GOT3 (cell line): ENCODE measurements at places on chromosomes 6 and 20.

DNA sequence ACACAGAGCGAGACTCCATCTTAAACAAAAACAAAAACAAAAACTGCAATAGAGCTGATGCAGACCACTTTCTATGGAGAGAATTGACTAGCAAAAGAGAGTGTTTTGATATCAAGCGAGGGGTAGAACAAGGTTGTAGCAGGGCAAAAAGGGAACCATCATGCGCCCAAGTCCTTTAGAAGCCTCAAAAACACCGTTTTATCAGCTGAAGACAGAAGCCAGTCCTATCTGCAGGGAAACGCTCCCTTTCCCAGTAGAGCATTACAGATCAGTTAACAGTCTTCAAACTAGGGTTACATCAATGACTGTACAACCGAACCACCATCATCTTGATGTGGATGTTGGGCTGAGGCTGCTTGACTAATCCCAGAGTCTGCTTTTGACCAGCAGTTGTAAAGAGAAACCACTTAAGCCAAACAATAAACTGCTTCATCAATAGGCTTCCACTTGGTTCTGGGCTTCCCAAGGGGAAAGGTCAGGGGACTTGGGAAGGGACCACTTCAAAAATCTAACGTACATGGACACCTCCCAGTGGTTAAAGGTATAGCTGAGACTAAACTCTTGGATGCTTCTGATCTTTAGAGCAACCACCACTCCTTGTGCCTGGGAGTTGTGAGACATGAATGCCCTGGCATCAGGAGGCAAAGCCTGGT lies 59.6 kb upstream of the SPDEF start:
- no peak for DNase-seq

GRCh38 chr20:60250251-60250650 lies 292.0 kb downstream of the CDH26 start:
- DNase-seq: no peak

- no peak for DNase-seq
Observed at GRCh38 chr6:91094806-91095475, 508.1 kb upstream of the MAP3K7 start.

- DNase-seq: no peak
Observed at GRCh38 chr20:6611911-6612605, 155.4 kb upstream of the BMP2 start.

DNA sequence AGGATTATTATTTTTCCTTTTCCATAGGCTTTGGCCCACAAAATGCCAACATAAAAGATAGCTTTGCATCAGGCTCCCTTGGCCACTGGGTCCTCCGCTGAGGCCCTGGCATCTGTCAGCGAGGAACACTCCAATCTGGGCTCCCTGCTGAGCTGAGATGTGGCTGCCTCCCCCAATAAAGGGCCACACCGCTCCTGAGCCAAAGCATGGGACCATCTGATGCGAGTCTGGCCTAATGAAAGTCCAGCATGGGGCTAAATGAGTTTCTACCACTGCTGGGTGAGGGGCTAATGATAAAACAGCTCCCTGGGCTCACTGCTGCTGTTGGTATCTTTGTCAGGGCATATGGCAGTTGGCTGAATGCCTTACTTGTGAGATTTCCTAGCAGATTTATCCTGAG lies 817.5 kb upstream of the SLC35B3 start:
- no peak for DNase-seq

DNA sequence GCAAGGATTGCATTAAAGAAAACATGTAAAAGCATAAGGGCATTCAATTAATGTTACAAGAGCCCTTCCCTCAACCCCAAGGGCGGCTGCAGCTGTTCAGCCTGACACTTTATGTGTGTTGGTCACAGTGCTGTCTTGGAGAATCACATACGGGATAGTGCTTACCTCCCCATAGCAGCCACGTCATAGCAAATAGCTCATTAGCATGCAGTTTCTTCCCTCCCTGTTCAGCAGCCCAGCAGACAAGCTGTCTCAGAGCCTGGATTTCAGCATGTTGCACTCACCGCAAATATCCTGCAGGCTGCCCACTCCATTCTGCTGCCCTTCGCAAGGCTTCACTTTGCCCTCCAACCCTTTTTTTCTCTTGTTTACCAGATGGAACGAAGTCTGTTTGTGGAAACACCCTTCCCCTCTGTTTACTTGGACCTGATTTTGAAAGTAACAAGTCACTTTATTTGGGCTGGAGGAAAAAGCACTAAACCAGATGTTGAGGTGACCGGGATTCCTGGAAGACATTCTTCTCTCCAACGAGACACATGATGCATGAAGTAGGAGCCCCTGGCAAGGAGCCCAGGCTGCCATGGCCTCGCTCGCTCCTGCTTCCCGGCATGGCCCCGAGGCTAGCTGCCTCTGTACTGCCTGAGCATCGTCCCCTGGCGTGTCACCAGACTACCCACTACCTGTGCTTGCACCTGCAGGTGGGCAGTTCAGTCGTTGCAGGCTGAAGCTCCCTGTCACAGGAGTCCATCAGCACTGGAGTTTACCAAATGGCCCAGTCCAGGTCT lies 151.6 kb upstream of the GMDS start:
- no peak for DNase-seq

DNA sequence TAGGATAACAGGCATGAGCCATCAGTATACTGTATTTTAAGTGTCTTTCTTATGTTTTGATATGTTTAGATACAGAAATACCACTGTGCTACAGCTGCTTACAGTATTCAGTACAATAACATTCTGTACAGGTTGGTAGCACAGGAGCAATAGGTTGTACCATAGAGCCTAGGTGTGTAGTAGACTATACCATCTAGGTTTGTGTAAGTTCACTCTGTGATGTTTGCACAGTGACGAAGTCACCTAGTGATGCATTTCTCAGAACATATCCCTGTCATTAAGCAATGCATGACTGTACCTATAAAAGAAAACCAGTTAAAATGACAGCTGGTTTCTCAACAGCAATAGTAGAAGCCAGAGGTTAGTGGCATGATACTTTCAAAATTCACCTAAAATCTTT lies 3.0 kb upstream of the ZBTB24 start:
- no peak for DNase-seq

DNA sequence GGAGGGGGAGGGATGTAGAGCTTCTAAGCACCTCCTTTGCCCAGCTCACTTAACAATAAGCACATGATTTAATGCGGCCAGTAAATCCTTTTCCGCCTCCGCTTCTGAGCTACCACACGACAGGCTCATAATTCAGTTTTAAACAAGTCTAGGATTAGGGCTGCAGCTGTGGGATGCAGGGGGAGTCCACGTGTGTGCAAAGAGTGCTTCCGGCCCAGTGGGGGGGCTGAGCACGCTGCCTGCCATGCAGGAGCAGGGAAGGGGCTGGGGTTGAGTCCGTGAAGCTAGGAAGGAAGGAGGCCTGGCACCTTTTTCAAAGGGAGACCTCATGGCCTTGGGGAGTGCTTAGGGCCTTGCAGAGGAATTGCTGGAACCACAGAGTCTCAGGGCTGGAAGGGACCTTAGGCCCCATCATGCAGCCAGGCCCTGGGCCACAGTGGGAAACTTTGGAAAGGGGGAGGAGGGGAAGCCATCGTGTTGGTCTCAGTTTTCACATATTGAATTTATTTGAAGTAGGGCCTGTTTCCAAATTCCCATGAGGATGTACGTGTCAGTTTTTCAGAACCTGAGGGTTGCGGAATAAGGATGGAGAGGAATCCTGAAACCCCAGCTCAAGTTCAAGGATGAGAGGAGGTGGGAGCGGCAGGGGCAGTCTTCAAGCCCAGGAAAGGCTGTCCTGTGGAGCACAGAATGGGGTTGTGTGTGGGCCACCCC lies 96.1 kb downstream of the VEGFA start:
- no peak for DNase-seq

- DNase-seq: no peak
Observed at GRCh38 chr6:132017942-132018341, 66.8 kb upstream of the CCN2 start.

- DNase-seq: no peak
Observed at GRCh38 chr20:1204113-1204512, 859 bp downstream of the C20orf202 start.

DNA sequence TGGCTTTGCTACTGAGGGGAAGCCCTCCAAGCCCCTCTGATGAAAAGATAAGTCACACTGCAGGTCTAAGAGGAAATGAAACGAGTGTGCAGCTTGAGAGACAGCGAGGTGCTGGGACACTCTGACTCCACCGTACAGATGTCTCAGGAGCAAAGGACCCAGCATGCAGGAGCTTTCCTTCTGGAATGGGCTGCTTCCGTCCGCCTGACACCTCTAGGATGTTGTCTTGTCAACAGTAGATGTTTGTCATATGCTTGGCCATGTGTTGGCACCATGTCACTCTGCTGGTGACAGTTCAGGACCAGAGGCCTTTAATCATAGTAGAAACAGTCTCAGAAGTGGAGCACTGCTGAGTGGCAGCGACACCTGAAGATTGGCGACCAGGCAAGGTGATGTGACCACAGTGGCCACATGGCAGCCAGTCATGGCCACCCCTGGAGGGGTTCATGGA lies 46.7 kb downstream of the SLC24A3 start:
- no peak for DNase-seq

GRCh38 chr20:44070139-44070900 lies 116.7 kb downstream of the JPH2 start:
- no peak for DNase-seq

- no peak for DNase-seq
Observed at GRCh38 chr20:50335866-50336265, 145.2 kb downstream of the CEBPB start.

- no peak for DNase-seq
Observed at GRCh38 chr6:41548098-41548840, 2.1 kb downstream of the FOXP4 start.

GRCh38 chr20:59977086-59977485 lies 18.9 kb downstream of the CDH26 start:
- no peak for DNase-seq

GRCh38 chr6:26158076-26158580 lies 70.9 kb downstream of the HFE start:
- DNase-seq: peak; percentile 55

DNA sequence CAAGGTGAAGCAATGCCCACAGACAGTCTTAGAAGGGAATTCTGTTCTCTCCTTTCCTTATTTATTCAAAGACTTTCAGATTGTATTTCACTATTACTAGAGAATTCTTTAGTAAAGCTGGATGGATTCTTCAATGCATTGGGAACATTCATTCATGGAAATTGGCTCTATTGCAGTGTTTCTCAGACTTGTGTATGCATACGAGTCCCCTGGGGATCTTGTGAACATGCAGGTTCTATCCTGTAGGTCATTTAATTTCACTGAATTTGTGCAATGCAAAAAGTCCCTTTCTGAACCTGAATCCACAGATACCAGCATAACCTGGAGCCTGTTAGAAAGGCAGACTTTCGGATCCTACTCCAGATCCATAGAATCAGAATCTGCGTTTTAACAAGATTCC lies 160.9 kb upstream of the AHI1 start:
- no peak for DNase-seq

DNA sequence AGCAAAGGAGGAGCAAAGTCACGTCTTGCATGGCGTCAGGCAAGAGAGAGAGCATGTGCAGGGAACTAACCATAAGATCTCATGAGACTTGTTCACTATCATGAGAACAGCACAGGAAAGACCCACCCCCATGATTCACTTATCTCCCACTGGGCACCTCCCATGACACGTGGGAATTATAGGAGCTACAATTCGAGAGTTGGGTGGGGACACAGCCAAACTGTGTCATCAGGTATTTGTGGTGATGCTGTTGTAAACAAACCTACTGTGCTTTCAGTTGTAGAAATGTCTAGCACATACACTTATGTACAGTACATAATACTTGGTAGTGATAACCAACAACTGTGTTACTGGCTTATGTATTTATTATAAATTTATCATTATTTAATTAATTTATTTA lies 128.3 kb downstream of the UTRN start:
- DNase-seq: no peak
